ENCODE measurements at places on chromosomes 3 and 15.

- peak; percentile 2 for DNase-seq
These were observed at the start of gene MYRIP for GRCh38 chr3:39809181-39809994. Gene MYRIP (plus strand): TSS chr3:39809609. CDS start chr3:39900817, 91,208 bp downstream.

DNA sequence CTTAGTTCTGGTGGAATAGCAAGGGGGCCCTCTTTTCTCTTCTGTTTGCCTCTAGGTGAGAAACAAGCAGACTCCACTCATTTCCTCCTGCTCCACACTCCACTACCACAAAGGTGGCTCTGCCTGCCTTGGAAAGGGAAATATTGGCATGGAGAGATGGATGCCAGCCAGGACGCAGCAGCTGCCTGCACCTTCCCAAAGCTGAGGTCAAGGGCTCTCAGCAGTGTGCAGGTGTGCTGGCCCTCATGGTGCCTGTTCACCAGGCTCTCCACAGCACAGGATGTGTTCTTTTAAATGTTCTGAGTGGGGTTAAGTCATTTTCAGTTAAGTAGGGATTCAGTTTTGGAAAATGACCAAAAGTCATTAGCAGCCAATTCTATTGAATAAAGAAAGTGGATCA, 211.2 kb upstream of the STRIT1 start:
- DNase-seq = no peak

DNA sequence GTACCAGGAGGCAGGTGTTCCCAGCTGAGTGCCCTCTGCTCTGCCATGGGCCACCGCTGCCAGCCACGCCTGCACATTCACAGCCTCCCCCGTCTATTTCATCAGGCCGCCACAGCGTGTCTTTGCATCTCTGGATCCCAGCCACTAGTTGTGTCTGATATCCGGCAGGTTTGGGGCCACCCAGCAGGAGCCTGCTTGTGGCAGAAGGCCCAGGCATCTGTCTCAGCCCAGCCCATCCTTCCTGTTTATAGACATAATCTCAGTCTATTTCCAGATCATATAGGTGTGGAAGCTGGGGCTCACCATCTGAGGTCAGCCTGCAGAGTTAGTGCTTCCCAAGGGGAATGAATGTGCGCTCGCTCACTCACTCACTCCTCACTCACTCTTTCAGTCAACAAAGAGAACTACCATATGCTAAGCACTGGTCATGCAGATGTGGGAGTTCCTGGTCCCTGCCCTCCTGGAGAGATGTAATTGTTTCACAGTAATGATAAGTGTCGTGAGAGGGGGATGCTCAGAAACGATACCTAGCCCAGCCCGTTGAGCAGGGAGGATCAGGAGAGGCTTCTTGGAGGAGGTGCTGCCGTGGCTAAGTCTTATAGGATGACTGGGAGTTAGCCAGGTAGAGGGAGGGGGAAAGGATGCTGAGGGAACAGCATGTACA, 60.6 kb downstream of the FGD5 start:
- no peak for DNase-seq

DNA sequence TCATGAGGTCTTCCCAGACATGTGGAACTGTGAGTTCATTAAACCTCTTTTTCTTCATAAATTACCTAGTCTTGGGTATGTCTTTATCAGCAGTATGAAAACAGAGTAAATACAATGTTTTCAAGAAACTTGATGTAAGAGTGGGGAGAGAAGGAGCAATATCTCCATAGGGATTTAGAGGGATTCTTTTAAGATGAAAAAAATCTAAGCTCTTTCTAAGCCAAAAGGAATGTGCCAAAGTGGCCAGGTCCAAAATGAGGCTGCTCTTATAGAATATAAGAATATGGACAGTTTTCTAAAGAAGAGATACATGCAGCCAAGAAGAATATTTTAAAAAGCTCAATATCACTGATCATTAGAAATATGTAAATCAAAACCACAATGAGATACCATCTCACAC, 23.9 kb upstream of the RYK start:
- DNase-seq = no peak

- no peak for DNase-seq
These were observed 540.3 kb upstream of the CCDC54 start for GRCh38 chr3:106836906-106837305.

DNA sequence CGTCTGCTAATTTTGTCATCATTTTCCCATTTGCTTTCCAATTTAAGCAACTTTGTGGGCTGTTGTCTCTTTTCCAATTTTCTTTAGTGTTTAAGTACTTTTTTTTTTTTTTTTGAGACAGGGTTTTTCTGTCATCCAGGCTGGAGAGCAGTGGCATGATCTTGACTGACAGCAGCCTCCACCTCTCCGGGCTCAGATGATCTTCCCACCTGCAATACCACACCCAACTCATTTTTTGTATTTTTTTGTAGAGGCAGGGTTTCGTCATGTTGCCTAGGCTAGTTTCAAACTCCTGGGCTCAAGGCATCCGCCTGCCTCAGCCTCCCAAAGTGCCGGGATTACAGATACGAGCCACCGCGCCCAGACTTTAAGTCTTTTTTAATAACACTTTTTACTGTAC, 26.2 kb upstream of the EIF4A2 start:
- DNase-seq = no peak

- no peak for DNase-seq
These were observed 461 bp downstream of the SECISBP2L start for GRCh38 chr15:49045751-49046219.

Data from activated CD4-positive, alpha-beta T cell treated with anti-CD3 and anti-CD28 coated beads, Interleukin-2, amount 50 U/mL, for 16 hours (primary cell).